Esophagus muscularis mucosa (tissue), 4 donors: ENCODE measurements at places on chromosomes 13 and 19. TPM values are rescaled to one million over a fixed set of nuclear protein-coding genes. Genes with fewer than 3 reads are reported as not detected.

The MEF2B gene
- total RNA-seq, result not detected

- no peak for DNase-seq
Measured at GRCh38 chr13:97243915-97244781, 22.0 kb downstream of the MBNL2 start.

The SLC15A1 gene
- not detected for total RNA-seq

The GRIN2D gene
- 0.19 TPM for total RNA-seq

The SCAMP4 gene
- total RNA-seq, result 63.4 TPM

The ATXN8OS gene
- total RNA-seq, result 0.83 TPM

The NKPD1 gene
- total RNA-seq, result not detected

GRCh38 chr13:68375004-68375403 lies 1144.9 kb upstream of the PCDH9 start:
- DNase-seq, result no peak

DNA sequence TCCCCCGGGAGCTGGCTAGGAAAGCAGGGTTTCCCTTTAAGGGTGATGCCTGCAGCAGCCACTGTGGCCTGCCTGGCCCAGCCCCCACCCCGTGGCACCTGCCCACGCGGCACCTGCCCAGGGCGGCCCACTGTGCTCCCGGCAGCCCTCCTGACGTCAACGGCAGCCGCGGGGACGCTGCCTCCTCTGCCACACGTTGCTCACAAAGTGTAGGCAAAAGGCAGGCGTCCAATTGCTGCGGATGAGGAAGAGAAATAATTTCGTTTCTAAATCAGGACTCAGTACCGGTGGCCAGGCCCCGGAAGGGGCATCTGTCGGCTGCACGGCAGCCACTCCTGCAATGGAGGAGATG lies 122.3 kb downstream of the URI1 start:
- no peak for DNase-seq

DNA sequence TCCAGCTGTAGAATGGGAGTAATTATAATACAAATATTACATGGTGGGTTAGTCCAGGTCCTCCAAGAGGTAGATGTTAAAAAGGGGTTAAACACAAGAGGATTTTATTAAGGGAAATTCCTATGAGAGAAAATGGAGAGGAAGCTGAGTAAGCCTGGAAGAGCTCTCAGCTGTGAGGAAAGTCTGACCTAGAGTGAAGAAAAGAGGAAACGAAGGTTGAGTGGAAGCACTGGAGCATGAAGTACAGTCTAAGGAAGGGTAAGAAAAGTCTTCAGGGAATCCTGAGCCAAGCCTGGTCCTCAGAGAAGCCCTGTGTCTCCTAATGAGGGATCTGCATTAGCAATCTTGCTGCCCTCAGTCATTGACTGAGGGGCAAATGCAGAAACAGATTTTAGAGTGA lies 506.2 kb downstream of the GPC5 start:
- DNase-seq, result no peak

- no peak for DNase-seq
Measured at GRCh38 chr13:94548821-94549231, 47.1 kb downstream of the TGDS start.

- DNase-seq, result no peak
Measured at GRCh38 chr13:97535614-97536013, 101.6 kb downstream of the RAP2A start.

- no peak for DNase-seq
Measured at GRCh38 chr19:47595944-47596343, 13.0 kb upstream of the BICRA start.

DNA sequence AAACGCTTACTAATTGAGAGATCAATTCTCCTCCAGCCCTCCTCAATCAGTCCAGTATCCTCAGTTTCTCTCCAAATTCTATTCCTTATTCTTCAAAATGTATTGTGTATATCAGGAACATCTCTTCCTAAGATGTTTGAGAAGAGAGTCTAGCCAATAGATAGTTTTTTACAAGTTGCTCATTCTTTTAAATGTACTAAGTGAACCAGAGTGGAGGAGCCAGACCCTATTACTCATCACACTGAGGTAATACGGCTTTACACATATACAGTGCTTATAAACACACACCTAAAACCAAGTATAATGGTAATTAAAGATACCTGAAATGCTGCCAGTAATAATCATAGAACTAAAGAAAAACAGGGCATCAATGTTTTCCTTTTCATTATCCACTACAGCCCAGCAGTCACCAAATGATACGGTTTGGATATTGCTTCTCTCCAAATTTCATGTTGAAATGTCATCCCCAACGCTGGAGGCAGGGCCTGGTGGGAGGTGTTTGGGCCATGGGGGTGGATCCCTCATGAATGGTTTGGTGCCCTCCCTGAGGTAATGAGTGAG lies 45.2 kb upstream of the HMGB1 start:
- DNase-seq, result no peak
